Stimulated activated CD8-positive, alpha-beta memory T cell treated with anti-CD3 and anti-CD28 coated beads, Interleukin-7, amount 100 ng/mL, for 1 hour (primary cell): ENCODE measurements at places on chromosomes 5 and 9.

- no peak for DNase-seq
These were observed 9.9 kb upstream of the GM2A start for GRCh38 chr5:151243127-151243526.

DNA sequence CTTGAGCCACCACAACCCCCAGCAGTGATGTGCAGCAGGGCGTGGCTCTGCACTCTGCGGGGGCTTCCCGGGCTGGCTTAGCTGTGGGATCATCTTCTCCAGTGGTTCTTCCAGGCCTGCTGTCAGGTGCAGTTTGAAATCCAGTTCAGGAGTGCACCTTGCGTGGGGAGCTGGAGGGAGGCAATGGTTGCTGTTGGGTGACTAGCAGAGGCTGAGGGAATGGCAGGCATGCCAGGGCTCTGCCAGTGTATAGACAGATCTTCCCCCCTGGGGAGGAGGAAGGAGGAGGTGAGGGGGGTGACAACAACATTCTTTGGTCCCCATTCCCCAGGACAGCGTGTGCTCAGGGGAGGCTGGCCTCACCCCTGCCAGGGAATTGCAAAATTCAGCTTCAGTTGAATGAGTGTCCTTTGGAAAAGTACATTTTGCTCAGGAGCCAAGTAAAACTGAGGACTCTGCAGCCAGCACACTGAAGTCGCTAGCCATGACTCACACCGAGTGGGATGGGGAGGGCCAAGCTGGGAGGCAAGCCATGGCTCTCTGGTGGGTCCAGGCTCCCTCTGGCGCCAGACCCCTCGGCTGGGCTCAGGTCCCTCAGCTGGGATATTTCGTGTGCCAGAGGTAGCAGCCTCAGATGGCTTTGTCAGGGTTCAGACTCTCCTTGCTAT lies 35.0 kb downstream of the ERGIC1 start:
- no peak for DNase-seq

DNA sequence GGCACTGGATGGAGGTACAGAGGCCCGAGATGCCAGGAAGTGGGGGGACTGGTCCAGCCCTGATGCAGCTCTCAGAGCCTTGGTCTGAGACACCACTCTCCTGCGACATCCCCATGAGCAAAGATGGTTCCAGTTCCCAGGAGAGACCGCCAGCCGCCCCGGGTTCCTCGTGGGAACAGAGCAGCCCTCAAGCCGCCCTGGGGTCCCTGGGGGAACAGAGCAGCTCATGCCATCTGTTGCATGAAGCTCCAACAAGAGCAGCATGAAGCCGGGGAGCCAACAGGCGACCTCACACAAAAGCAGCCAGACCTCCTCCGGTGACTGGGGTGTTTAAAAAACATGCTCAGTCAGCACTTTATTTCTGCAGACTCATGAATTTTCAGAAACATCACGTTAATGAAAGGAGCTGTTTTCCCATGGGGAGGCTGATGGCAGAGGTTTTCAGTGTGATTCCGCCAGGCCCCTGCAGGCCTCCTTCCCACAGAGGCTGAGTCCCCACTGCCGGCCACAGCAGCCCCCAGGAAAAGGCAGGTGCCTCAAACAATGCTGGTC lies 6.2 kb downstream of the SLC6A18 start:
- DNase-seq, result no peak

- DNase-seq, result peak; percentile 88
These were observed 655 bp upstream of the EGR1 start for GRCh38 chr5:138464388-138465260.

GRCh38 chr9:131598121-131598520 lies 52.8 kb downstream of the PRRT1B start:
- no peak for DNase-seq

DNA sequence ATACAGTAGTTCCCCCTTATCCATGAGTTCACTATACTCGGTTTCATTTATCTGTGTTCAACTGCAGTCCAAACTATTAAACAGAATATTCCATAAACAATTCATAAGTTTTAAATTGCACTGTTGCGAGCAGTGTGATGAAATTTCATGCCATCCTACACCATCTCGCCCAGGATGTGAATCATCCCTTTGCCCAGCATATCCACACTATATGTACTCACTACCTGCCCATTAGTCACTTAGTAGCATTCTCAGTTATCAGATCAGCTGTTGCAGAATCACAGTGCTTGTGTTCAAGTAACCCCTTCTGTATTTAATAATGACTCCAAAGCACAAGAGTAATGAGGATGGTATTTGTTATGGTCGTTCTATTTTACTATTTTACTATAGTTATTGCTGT lies 51.5 kb downstream of the SHOC1 start:
- DNase-seq, result no peak

- no peak for DNase-seq
These were observed 395.7 kb upstream of the ACTBL2 start for GRCh38 chr5:57878301-57878722.

DNA sequence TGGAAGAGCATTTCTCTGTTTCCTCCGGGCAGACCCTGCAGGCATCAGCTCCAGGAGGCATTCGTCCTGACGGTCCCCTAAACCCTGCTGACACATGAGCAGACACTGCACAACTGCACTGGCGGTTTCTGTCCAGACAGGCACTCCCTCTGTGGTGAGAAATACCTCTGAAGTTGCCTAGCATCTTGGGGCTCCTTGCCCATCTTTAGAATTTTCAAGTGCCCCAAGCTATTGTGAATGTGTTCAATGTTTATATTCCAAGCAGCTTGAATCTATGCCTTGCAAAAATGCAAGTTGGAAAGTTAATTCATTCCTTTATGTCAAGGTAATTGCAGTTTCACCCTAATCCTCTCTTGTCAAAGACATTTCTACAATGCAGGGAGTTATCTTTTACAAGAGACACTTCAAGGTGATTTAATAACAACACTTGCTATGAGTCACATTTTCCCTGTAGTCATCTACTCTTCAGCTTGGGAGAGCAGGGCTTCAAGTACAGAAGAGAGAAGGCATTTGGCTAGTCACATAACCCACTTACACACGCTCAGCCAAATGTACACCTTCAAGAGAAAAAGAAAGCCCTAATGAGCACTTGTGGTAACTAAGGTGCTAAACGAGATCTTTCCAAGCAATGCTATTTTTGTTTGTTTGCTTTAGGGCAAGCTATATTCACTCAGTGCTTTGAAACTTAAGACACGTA lies 302.5 kb downstream of the MLLT3 start:
- DNase-seq, result no peak

DNA sequence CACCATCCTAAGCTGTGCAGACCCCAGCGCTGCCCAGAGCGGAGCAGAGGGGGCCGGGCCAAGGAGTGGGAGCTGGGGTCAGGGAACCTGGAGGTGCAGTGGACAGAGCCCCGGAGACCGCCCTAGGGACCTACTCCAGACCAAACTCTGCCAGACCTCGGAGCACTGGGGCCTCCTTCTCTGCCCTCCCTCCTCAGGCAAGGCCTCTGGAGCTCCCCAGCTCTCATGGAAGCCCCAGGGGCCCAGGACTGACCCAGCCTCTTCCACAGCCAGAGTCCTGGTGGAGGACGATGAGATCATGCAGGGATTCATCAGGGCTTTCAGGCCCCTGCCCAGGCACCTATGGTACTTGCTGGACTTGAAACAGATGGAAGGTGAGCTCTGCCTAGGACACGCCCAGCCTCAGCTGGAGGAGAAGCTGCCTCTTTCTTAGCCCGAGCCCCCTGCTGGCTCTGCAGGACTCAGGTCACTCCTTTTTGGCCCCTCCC lies 3.6 kb downstream of the PAEP start:
- DNase-seq, result no peak

DNA sequence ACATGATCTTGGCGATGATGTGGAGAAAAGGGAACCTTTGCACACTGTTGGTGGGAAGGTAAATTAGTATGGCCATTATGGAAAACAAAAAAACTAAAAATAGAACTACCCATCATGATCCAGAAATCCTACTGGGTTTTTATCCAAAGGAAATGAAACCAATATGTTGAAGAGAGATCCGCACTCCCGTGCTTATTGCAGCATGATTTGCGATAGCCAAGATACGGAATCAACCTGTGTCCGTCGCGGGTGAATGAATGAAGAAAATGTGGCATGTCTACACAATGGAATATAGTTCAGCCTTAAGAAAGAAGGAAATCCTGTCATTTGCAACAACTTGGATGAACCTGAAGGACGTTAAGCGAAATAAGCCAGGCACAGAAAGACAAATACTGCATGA lies 84.5 kb downstream of the TTLL11 start:
- no peak for DNase-seq

- DNase-seq, result no peak
These were observed 81.4 kb downstream of the GABBR2 start for GRCh38 chr9:98627296-98627695.

DNA sequence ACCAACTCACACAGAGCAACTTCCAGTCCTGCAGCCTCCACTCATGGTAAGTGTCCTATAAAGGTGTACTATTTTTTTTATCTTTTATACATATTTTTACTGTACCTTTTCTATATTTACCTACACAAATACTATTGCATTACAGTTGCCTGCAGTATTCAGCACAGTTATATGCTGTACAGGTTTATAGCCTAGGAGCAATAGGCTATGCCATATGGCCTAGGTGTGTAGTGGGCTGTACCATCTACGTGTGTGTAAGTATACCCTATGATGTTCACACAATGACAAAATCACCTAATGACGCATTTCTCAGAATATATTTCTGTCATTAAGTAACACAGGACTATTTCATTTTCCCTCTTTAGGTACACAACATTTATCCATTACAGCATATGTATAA lies 16.7 kb downstream of the S100Z start:
- DNase-seq, result no peak

- DNase-seq, result no peak
These were observed 284.7 kb upstream of the TMEM161B start for GRCh38 chr5:88553136-88553875.

DNA sequence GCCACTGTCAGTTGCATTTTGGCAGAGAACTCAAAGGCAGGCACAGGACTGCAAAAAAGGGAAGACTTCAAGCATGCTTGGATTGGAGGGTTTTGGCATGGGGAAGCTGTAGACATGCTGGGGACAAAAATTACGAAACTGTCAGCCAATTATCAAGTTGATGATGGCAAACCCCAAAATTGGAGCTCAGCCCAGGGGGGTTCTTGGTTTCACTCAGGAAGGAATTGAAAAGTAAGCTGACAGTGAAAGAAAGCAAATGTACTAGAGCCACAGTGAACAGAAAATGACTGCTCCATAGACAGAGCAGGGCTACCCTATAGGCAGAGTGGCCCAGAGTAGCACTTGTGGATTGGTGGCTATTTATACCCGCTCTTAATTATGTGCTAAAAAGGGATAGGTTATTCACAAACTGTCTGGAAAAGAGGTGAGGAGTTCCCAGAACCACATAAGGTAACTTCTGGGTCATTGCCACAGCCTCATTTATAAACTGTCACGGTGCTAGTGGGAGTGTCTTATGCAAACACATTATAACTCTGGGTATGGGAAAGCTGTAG lies 14.6 kb upstream of the CFAP95 start:
- no peak for DNase-seq

GRCh38 chr9:86960938-86961337 lies 13.6 kb upstream of the GAS1 start:
- DNase-seq, result no peak

GRCh38 chr9:116543731-116544400 lies 143.2 kb upstream of the TRIM32 start:
- no peak for DNase-seq

DNA sequence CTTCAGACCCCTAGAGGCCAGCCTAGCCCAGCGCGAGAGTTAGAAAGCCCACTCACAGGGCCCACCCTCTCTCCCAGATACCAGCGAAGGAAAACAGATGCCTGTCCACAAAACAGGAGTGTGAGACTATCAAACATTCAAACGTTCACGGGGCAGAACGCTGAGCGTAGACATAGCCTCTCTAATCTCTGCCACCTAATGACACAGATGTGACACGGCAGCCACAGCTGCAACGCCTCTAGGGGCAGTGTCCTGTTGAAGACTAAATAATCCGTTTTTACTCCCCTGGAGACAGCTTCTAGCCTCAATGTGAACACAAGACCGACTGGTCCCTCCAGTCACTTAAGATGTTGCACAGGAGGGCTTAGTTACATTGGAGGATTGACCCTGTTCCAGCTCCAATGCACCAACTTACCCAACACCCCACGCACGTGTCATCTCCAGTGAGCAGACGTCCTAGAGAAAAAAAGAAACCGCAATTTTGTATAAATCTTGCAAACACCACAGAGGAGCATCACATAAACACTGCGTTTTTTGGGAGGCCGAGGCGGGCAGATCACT lies 14.3 kb downstream of the DIPK1B start:
- DNase-seq, result no peak

DNA sequence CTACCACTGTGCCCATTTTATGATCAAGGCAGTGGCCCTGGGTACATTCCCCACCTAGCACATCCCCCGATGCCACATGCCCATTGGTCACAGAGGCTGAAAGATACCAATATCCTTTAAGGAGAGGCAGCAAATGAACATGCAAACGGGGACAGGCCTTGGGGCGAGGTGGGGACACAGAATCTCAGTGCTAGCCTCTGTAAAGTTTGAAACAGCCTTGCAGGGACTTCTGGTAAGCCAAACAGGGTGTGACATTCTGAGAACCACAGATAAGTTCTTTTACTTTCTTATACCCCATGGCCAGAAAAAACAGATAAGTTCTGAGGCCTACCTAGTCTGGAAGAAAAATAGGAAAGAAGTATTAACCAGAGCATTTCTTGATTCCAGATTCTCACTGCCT lies 60.5 kb downstream of the ACER2 start:
- no peak for DNase-seq

- DNase-seq, result no peak
These were observed 49.2 kb downstream of the EBF1 start for GRCh38 chr5:159050316-159051143.

DNA sequence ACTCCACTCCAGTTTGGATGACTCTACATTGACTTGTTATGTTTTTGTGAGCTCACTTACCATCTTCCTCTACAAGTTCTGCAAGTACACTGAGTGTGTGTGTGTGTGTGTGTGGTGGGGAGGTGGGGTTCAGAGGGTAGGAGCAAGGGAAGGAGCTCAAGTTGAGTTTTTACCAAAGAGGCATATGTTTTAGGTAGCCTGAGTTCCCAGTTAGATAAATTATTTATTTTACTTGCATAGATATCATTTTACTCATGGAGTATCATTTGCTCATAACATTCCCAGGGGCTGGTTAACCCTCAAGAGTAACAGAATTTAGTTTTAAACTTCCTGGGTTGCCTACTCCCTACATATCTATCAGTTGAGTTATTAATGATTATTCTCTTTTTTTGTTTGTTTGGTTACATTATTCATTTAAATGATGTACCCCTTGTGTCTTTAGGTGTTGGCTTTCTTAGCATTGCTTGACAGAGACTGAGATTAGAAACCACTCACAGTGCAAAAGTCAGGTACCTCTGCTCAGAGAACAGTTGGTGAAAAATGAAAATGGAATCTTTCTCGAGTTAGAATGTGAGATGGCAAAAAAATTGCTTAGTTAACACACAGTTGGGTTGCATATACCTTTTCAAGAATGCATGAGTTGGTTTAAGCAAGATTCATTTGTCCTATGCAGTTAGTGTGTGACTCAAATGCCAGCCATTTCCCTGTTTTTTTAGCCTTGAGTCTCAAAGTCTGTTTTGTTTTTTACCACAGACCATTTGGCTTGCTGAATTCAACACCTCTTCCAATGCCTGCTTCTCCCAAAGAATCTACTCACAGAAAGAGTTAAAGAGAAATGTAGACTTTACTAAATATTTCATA lies 29.2 kb downstream of the TNFSF8 start:
- DNase-seq, result no peak
